ENCODE measurements at places on chromosomes 11 and 22. TPM values are rescaled to one million over a fixed set of nuclear protein-coding genes. Genes with fewer than 3 reads are reported as not detected.

GRCh38 chr11:293852-294661 lies 5.1 kb downstream of the PGGHG start:
- no peak for DNase-seq

- peak; percentile 87 for DNase-seq
Measured at GRCh38 chr11:10392095-10393079, 62.7 kb upstream of the AMPD3 start.

The SAA2 gene
- not detected for total RNA-seq

DNA sequence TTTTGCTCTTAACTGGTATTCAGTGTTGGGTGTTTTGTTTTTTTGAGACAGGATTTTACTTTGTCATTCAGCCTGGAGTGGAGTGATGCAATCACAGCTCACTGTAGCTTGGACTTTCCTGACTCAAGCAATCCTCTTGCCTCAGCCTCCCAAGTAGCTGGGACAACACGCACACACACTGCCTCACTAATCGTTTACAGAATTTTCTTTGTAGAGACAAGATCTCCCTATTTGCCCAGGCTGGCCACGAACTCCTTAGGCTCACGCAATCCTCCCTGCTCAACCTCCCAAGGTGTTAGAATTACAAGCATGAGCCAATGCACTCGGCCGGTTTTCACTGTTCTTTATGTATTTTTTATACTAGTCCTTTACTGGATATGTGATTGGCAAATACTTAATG lies 51.0 kb upstream of the IGLL5 start:
- no peak for DNase-seq

The TMEM25 gene
- 19.0 TPM for total RNA-seq

GRCh38 chr11:14857621-14858020 lies 34.4 kb downstream of the CYP2R1 start:
- DNase-seq: no peak

The HEPN1 gene
- not detected for total RNA-seq

- DNase-seq: no peak
Measured at GRCh38 chr11:126660761-126661425, 305.4 kb downstream of the ST3GAL4 start.

GRCh38 chr11:44730775-44731174 lies 4.0 kb downstream of the TSPAN18 start:
- no peak for DNase-seq

DNA sequence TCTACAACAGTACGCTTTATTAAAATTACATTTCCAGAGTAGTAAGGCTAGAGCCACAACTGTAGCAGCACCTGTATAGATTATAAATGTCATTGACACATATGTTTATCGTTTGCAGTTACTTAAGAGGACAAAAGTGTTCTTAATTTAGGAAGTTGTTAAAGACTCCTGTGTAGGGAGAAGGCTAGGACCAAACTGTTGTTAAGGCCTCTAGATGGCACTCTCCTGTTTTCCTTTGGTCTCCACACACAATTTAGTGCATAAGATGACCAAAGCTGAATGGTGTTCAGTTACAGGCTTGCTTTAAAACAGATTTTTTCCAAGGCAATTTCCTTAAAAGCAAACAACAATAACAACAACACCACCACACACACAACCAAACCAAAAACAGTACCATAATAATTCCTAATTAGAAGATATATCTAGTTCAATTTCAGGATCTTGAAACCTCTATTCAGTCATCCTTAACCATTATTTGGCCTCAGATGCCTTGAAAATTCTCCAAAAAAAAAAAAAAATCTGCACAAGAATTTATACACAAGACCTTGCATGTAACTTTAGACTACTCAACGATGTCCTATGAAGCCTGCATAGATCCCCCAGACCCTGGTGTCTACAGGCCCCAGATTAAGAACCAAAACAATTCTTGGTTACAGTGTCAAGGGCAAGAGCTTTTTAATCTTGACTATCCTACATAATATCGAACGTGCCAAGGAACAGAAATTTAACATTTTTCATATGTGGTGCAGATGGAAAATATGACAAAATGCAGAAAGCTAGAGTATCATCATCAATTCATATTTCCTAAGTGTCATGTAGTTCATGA lies 42.6 kb upstream of the APOA1 start:
- peak; percentile 58 for DNase-seq

GRCh38 chr22:28014211-28015045 lies 95.4 kb upstream of the PITPNB start:
- DNase-seq: no peak

DNA sequence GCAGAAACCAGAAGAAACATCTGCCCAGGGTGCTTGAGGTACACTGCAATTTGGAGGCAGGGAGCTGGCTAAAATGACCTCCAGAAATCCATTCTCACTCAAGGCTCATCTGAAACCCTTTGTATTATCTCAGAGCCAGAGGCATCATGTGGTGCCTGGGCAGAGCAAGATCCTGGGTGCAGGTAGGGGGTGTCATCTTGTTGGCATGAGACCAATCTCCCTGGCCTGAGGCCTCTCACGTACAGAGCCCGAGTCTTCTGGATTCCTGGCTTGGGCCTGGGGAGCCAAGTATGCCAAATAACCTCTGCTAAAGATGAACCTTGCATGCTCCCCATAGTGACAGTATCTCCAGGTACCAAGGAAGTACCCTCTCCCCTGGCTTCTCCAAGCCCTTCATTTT lies 2.4 kb downstream of the LMO1 start:
- DNase-seq: no peak

The SSTR3 gene
- not detected for total RNA-seq

DNA sequence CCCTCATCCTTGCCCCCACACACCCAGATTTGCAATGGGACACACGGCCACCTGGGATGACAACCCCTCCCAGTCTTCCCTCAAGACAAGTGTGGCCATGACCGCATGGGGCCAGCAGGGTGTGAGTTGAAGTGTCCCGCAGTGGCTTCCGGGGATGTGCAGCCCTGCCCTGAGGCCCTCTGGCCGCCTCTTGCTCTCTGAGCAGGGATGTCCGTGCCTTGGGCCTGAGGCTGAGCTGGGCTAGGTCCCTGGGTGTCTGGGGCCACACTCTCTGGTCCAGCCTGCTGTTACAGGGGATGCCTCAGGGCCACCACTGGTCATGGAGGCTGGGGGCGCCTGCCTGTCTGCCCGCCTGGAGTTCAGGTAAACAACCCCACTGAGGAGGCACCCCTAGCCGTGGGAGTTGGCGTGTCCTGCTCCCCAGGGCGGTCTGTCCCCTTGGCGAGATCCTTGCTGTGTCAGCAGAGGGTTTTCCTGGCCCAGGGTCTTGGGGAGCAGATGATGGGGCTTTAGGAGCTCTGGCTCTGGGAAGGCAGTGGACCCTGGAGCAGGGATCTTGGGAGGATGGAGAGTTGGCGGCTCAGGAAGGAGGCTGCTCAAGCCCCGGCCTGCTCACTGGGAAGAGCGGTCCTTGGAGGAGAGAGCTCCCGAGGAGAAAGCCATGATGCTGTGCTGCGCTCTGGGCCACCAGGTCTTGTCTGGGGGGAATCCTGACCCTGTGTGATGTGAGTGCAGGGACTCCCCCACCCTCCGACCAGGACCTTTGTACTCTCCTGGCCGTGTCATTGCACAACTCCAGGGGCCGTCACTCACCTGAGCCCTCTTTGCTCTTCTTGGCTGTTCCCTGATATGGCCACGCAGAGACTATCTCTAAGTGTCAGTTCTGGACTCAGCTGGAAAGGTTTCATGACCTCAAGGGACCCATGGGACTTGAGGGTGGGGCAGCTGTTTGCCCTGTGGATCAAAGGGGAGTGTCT lies 67.9 kb downstream of the KCNQ1 start:
- DNase-seq: no peak

DNA sequence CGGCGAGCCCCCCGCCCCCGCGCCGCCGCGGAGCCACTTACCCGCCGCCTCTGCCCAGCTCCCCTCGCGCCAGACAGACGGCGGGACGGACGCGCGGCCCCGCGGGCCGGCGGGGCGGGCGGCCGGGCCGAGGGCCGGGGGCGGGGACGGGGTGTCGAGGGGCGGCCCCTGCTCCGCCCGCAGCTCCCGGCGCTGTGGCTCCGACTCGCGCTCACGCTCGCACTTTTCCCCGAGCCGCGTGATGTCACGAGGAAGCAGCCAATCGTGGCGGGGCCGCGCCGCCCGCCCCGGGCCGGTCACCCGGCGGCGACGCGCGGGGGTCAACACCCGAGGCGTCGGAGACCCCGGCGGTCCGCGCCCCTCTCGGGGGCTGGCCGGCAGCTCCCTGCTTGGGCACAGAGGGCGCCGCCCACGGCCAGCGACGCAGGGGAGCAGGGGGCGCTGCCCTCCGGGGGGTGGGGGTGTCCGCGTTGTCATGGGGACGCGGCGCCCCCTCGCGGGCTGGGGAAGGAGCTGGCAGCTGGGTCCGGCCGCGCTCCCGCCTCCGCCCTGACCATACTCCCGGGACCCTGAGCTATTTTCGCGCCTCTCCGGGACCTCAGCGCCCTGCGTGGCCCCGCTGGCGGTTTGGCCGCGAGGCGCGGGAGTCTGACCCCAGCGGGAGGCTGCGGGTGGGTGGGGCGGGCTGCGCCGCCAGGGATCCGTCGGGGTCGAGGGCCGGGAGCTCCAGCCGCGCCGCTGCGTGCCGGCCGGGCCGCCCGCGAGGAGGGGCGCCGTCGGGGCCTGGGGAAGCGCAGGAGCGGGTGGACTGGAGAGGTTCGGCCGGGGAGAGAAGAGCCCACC lies at the start of gene CHRM4:
TSS of gene CHRM4 (minus strand) at position 199 of the 843 bp plus-strand sequence. CDS start 5,219 bp downstream, outside the sequence.
- DNase-seq: no peak

- DNase-seq: no peak
Measured at GRCh38 chr22:42310291-42311015, 40.0 kb upstream of the TCF20 start.

DNA sequence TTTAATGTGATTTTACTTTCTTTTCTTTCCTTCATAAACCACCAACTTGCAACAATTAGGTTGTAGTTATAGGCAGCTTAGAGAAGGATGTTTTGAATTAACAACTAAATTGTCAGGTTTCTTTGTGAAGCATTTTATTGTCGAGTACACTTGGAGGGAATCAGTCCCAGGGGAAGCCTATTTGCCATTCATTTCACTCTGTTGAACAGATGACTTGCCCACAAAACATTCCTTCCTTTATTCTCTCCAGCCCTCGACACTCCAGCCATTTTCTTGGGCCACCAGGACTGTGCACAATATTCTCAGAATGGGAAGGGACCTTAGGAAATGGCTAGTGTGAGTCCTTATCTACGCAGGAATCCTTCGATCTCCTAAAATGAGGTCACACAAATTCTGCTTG lies 620.6 kb downstream of the SOX6 start:
- DNase-seq: no peak

The HOATZ gene
- total RNA-seq: 0.43 TPM

The NAALAD2 gene
- 1.8 TPM for total RNA-seq

DNA sequence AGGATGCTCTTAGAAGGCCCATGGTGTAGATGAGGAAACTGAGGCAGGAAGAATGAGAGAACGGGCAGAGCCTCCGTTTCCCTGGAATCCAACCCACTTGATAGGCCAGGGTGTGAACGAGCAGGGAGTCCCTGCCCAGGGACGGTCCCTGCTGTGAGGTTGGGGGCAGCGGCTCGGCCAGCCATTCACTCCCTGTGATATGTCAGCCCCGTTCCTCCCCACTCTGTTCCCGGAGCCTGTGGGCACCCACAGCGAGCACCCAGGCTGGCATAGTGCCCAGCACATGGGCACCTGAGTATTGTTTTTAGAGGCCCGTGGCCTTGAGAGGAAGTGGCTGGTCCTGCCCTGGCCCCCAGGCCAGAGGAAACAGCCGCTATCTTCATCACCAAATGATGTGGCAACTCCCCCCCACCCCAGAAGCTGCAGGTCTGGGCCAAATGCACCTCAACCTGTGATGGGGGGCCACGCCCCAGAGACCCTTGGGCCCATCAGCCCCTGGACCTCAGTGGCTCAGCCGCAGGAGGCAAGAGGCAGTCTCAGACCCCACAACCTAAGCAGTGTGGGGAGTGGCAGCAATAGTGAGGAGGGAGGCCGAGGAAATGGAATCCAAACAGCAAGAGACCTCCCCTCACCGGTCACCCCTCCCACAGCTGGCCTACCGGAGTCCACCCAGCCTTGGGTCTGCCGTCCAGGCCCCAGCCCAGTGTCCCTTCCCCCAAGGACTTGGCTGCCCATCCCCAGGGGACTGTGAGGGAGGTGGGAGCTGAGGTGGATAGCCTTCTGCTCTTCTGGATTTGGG lies 2.1 kb downstream of the ALDH3B1 start:
- DNase-seq: no peak

The ARSA gene
- total RNA-seq: 34.7 TPM

The TMEM191C gene
- 3.4 TPM for total RNA-seq

The CRYBA4 gene
- 2.0 TPM for total RNA-seq

DNA sequence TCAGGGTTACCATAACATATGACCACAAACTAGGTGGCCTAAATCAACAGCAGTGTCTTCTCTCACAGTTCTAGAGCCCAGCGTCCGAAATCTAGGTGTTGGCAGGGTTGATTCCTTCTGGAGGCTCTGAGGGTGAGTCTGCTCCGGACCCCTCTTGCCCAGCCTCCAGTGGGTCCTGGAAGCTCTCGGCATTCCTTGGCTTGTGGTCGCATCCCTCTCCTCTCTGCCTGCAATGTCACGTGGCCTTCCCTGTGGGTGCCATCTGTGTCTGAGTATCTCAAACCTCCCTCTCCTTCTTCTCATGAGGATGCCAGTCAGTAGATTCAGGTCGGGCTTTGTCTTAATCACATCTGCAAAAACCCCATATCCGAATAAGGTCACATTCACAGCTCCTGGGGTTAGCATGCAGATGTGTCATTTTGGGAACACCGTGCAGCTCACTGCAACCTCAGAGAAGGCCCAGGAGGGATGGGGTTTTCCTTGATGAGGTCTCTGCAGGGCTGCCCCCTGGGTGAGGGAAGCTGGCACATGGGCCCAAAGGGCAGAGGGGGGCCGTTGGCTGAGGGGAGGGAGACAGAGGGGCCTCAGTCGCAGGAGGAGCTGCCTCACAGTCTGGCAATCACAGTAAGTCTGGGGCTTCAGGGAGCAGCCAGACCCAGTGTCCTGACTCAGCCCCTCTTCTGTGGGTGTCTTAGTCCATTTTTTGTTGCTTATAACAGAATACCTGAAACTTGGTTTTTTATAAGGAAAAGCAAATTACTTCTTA lies 41.2 kb downstream of the PARVG start:
- DNase-seq: no peak

The HBB gene
- total RNA-seq: not detected

GRCh38 chr22:41780746-41781505 lies 19.6 kb upstream of the CCDC134 start:
- peak; percentile 37 for DNase-seq

The GP1BB gene
- 2.8 TPM for total RNA-seq

DNA sequence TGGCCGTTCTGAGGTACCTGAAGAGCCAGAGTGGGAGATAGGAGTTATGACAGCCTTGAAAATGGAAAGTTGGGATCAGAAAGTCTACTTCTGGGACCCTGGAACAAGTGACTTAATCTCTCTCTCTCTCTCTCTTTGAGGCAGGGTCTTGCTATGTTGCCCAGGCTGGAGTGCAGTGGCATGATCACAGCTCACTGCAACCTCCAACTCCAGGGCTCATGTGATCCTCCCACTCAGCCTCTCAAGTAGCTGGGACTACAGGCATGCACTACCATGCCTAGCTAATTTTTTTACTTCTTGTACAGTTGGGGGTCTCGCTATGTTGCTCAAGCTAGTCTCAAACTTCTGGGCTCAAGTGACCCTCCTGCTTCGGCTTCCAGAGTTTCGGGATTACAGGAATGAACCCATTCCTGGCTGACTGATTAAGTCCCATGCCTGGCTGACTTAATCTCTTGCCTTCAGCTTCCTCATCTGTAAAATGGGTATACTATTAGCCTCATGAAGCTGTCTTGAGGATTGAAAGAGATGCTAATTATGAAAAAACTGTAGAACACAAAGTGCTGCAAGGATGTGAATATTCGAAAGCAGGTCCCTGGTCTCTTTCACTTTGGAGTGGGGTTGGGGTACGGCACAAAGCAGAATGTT lies 87.7 kb downstream of the UBASH3B start:
- DNase-seq: no peak

Measured in astrocyte (in vitro differentiated cells and primary cell).